ENCODE measurements at places on chromosomes 7 and 10.

DNA sequence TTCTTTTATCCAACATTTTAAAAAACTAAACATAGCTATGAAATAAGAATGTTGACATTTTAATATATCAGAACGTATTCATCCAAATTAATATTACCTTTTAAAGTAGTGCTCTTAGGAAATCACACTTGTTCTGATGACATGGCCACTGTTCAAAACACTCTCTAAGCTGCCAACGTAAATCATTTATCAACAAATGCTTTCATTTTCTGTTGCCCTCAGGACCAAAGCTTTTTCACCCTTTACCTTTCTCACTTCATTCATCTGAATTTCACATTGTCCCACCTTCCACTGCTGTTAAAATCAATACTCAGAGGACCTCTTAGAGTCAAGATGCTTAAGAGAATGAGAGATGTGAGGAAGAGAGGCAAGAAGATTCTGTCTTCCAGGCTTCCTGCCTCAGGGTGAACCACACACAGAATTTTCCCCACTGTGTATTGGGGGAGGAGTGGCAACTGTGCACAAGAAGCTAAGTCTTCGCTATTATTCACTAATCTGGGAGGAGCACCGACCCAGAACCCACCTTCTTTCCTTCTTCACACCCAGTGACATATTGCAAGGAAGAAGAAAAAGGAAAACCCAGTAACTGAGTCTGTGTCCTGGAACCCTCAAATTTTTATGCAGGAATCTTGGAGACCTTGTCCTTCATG lies 21.0 kb downstream of the HIBADH start:
- no peak for DNase-seq

DNA sequence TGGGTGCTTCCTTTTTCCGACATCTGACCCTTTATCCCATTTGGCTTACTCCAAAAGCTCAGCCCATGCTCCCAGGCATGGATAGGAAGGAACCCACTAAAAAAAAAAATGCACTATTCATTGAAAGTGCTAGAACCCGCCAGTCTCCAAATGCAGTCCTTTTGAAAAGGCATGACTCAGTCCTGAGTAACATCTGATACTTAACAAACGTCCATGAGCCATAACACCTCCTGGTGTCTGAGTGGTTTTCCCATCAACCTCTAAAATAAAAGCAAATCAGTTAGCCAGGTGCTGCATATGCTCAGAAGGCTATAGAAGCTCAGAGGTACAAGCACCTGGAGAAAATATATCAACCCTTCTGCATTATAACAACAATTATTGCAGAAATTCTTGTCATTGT lies 45.0 kb upstream of the CACUL1 start:
- DNase-seq, result no peak

GRCh38 chr10:133372507-133372906 lies 647 bp downstream of the ECHS1 start:
- no peak for DNase-seq

GRCh38 chr10:10332786-10333185 lies 684.9 kb upstream of the CELF2 start:
- no peak for DNase-seq

GRCh38 chr10:20955355-20955893 lies 58.3 kb upstream of the NEBL start:
- no peak for DNase-seq

DNA sequence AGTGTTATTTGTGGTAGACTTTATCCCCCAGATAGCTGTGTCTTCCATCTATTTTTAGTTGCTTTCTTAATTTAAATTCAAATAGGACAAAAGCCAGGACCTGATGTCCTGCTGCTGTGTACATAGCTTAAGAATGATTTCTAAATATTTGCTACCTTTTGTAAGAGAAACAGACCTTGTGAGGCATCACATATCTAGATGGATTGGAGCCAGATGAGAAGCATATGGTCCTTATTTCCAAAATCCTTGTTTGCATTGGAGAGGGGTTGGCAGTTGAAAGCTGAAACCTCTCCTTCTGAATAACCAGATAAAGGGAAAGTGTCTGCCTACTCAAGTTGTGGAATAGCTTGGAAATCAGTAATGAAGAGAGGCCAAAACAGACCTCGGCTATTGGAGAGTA lies 50.7 kb upstream of the AMPH start:
- no peak for DNase-seq

GRCh38 chr7:47325337-47325736 lies 256.6 kb downstream of the TNS3 start:
- DNase-seq, result no peak

- DNase-seq, result no peak
Measured at GRCh38 chr10:92822060-92822634, 26.2 kb upstream of the EXOC6 start.

GRCh38 chr7:157584420-157584819 lies 247.6 kb downstream of the DNAJB6 start:
- DNase-seq, result no peak

DNA sequence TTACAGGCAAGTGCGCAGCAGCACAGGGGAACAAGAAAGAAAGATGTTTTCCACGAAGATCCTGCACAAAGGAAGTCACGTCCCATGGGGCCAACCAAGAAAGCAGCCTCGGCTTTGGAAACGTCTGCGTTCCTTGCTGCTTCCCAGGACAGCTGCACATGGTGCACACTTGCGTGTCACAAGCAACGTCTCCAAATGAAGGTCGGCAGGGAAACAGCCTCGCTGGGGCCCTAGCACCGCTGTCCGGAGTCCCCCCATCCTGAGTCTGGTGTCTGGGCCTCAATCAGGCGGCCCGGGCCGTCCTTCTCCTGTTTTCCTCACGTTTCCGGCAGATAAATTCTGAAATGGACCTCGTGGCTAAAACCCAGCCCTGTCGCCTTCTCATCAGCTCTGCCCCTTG lies 206.2 kb downstream of the DIP2C start:
- DNase-seq, result no peak

- DNase-seq, result no peak
Measured at GRCh38 chr7:36151921-36152755, 916 bp upstream of the EEPD1 start.

GRCh38 chr7:129569811-129570215 lies 41.7 kb upstream of the NRF1 start:
- no peak for DNase-seq

GRCh38 chr7:139362981-139363380 lies 3.3 kb downstream of the LUC7L2 start:
- DNase-seq, result no peak

GRCh38 chr7:38374507-38374906 lies 101.1 kb upstream of the TARP start:
- peak; percentile 78 for DNase-seq

DNA sequence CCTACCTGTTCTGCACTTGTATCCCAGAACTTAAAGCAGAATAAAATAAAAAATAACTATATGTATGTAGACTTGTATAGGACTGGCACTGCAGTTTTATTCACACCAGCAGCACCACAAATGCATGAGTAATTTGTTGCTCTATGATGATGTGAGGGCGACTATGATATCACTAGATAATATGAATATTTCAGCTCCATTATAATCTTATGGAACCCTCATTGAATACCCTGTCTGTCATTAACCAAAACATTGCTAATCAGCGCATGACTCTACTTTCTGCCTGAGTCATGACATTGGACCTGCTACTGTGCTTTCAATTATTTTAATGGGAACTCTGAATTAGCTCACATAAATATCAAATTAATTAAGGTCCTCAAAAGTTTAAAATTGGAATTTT lies 129.4 kb upstream of the RHOBTB1 start:
- DNase-seq, result no peak

- DNase-seq, result no peak
Measured at GRCh38 chr10:75234683-75235374, 928 bp downstream of the COMTD1 start.

DNA sequence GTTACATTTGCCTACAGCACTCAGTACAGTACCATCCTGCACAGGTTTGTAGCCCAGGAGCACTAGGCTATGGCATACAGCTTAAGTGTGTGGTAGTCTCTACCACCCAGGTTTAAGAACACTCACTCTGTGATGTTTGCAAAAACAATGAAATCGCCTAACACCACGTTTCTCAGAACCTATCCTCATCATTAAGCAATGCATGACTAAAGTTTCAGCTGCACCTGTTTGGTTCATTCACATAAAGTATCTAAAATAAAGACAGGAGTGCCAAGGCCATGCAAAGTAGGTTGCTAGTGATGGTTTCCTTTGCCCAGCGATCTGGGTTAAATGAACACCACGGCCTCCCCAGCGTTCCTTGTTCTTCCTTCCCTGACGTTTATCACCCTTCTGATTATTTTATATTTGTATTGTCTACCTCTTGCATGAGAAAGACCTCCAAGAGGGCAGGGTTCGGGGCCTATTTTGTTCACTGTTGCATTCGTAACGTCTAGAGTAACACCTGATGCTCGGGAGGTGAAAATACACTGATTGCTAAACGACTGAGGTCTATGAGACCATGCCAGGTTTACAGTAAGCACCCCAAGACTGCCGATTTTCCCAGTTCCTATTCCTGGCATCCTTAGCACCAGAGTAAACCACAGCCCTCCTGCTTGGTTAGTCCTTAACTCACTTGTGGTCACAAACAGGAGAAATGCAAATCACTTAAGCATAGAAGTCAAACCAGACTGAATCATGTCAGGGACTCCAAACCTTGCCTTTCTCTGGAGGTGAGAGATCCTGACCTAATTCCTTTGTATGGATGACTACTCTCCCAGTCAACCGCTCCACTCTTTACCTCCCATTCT lies 204.1 kb upstream of the NFE2L3 start:
- DNase-seq, result no peak

DNA sequence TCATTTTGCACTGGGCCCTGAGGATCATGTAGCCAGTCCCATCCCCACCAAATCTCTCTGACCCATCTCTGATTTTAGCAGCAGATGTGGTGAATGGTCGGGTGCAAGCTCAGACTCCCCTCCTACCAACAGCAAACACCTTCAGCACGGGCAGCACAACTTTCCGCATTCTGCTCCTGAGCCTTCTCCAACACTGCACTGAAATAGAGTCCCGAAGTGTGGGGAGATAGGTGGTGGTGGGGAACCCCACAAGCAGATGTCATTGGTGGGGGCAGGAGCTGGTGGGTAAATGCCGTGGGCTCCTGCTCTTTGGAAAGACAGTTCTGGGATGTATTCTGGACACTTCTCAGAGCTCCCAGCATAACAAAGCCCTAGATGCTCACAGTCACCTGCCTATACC lies 9.6 kb upstream of the CTBP2 start:
- no peak for DNase-seq

DNA sequence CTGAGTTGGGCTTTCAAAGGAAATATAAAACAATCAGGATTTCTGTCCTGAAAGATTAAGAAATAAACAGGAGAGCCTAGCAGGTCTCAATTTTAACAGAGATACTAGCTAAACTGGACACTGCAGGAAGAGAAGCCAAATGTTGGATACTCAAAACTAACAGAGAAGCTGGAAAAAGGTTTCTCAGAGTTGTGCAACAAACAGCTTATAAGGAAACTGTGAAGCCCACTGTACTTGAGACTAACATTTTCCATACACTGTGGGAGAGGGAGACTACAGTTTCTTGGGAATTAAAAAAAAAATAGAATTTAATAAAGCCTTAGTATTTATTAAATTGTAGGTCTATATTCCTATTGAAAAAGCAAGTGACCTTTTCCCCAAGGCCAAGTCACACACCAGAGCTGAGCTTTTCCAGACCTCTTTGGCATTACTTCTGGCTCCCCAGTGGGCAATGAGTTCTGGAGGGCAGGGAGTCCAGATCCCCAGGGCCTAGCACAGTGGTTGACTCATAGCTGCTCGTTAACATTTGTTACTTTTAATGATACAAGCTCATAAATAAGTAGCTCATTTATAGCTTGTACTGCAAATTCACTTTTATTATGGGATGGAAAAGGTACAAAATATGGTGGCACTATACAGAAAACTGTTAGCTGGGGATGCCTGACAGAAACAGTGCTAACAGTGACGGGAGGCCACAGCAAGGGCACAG lies 68.3 kb downstream of the MINDY3 start:
- DNase-seq, result no peak

DNA sequence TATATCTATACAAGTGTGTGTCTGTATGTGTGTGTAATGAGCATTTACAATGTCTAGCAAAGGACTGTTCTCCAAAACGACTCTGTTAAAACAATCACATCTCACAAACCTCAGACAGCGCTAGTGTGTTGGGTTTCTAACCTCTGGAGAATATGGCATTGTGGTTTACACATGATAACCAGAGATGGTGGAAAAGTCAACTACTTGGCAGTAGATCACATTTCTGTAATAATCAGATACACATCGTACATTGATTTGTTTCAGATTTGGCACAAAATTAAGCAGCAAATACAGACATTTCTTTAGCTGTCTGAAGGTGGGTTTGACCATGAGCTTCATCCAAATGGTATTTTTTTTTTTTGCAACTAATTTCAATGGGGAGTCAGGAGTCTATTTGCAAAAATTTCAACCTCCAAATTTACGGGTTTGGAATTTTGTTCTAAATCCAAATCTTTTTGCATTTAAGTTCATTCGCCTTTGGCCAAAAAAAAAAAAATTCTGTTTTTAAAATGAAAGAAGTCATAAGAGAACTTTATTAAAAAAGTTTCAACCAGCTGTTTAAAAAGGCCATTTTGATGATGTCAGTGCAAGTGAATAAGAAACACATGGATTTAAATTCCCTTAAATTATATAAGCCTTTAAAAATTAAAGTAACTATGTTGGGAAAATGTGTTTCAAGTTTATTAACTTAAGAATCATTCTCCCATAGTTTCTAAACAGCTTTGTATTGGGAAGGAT lies 127.8 kb downstream of the TMEM26 start:
- no peak for DNase-seq

- no peak for DNase-seq
Measured at GRCh38 chr10:60358282-60358681, 31.4 kb downstream of the ANK3 start.

GRCh38 chr10:92405419-92405924 lies 114.5 kb downstream of the MARCHF5 start:
- no peak for DNase-seq

DNA sequence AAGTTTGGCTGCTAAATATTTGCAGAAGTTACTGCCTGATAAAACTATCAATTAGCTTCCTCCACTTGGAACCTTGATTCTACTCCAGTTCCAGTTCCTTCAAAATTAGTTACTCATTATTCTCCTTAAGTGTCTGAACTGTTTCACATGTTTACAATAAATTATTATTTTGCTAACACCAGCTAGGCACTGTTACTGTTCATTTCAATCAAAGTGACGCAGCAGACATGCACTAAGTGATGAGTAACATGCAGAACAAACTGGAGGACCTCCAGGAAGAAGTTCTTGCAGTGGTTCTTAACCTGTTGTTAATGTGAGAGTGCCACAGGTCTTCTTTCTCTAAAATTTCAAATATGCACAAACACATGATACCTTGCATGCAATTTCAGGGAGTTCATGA lies 491.8 kb upstream of the SEMA3A start:
- DNase-seq, result no peak

- no peak for DNase-seq
Measured at GRCh38 chr10:55629793-55630490, 731.1 kb downstream of the ZWINT start.

DNA sequence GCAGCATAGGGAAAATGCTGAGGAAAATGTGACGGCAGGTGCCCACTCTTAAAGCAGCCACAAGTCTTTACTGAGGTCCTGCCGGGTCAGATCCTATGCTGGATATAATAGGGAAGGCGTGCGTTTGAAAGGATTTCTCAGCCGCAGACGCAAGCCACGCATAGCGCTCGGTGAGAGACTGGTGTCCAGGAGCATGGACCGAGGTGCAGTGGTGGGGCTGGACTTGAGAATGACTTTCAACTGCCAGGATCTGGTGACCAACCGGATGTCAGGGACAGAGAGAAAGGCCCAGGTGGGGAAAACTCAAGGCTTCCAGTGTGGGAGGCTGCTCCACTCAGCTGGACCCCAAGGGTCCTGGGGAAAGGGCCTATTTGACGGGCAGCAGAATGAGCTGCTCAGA lies 74.7 kb upstream of the INSIG1 start:
- no peak for DNase-seq

All from CD4-positive, alpha-beta T cell treated with Interleukin-17A for 1 hour (primary cell).